CD4-positive, alpha-beta T cell treated with Interleukin-1 beta for 1 hour (primary cell): ENCODE measurements at places on chromosomes 5 and 9.

- DNase-seq: no peak
Measured at GRCh38 chr5:6868171-6868570, 154.9 kb downstream of the TENT4A start.

GRCh38 chr9:93303258-93303771, 119.4 kb downstream of the WNK2 start:
- no peak for DNase-seq

DNA sequence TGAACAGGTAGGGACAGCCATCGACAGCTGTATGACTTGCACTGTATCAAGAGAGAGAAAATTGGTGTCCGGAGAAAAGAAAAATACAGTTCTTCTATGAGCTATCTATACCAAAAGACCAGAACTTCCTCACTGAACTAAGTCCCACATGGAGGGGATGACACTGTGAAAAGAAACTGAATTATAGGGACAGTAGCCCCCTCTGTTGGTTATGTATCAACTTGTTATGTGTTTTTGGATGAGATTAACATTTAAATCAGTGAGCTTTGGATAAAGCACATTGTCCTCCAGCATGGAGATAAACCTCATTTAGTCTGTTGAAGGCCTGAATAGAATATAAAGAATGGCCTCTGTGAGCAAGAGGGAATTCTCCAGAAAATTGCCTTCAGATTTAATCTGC, 176.6 kb upstream of the SH3GL2 start:
- no peak for DNase-seq

GRCh38 chr5:97231025-97231636, 48.1 kb upstream of the RIOK2 start:
- peak; percentile 57 for DNase-seq

DNA sequence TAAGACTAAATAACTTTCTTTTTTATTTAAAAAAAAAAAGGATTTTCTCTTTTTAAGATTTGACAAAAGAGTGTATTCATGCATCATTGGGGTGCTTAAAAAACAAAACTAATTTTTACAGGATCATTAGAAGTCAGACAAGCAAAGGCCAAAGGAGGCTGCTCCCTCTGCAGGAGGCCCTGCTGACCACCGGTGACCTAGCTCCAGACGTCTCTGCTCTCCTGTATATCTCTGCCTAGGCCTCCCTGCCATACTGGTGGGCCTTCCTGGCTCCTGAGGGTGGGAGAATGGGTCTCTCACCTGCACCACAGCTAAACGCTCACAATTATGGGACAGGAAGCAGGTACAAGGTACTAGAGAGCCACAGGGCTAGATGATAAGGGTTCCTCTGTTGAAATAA, 36.6 kb downstream of the CSF2 start:
- DNase-seq: no peak

DNA sequence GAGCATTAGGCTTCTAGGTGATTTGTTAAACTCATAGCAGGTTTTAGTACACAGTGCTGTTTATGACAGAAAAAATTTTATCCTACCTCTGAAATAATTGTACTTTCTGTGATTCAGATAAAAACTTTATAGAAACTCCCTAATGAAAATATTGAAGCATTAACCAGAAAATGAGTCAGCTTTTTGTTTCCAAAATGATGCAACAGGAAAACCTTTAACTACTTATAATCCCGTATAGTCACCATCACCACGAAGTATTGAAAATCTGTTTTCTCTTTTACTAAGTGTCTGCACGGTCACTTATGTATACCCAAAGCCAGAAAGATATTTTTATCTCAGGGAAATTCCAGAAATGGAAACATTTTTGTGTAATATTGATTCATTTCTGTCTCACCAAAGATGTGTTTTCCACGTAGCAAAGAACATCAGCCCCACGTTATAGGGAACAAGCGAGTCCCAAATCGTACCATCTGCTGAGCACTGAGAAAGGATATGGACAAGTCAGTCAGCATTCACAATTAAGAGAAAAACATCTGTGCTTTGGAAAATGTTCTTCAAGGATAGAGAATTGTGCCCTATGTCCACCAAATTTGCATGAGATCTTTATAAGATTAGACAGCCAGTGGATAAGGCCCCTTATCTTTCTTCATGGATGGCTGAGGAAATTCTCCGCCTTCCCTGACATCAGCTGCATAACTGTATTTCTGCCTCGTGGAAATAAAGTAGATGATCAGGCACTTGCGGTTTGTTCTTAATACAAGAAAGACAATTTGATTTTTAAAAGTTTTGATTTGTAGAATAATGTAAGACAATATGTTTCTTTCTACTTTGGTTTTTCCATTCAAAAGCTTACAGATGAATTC, 41.9 kb downstream of the TNFAIP8 start:
- no peak for DNase-seq

DNA sequence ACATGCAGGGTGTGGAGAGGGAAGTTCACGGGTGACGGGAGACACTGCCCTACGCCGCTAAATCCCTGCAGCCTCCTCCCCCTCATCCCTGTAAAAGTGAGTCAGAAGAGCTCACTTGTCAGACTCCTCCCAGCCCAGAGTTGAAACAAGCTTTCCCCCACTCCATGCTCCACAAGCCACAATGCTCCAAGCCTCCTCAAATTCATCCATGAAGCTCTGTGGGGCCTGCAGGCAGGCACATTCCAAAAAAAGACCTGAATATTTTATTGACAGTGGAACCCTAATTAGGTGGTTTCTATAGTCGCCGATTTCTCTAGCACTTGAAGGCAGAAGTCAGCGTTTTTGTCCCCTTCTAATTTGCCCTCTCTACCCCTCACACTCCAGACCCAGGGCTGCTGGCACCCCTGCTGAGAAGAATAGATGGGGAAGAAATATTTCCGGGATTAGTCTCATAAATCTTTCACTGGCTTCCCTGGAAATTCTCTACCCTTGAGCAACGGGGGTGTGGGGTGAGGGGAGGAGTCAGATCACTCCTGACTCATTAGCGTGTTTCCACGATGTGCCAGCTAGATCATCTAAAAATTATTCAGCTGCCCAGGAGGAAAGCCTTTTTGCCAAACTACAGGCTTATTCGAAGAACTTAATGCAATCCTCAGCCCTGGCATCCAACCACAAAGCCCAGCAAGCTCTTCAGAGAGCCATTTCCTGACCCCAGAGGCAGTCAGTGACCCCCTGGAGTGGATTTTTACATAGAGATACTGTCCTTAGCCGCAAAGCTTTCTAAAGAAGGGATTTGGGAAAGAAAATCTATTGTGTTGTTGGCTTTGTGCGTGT, 97.1 kb downstream of the ENC1 start:
- DNase-seq: no peak

DNA sequence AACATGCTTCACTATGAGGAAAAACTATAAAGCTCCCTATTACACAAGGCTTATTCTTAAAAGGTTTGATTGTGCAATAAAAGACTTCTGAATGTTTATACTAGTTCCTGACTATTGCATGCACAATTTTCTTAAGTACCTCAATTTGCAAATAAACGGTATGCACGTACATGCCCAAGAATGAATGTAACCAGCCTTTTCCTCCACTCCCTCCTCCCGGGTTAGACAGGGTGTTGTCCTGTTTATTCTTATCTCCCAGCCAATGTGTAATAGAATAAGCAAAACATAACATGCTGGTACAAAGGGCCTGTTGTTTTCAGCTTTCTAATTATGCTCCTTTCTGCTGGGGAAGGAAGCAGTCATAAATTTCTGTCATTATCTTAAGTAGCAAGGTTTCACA, 79.1 kb downstream of the AOPEP start:
- no peak for DNase-seq

GRCh38 chr9:110923601-110924000, 114.7 kb downstream of the LPAR1 start:
- DNase-seq: no peak

DNA sequence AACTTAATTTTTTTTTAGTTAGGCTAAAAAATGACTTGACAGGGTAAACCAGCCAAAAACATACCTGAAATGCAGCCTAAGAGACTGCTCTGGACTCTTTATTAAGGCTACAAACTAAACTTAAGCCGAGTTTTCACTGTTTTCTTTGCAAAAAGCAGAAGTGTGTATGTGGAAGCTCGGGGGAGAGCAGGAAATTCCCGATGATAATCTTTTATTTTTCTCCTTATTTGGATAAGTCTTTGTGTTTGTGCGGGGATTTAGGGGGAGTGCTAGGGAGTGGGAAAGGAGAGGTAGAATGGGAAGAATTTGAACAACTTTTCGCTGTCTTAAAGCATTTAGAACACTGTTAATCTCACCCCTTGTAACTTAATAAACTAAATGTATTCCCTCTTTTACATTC, 30.7 kb upstream of the GPR21 start:
- no peak for DNase-seq

DNA sequence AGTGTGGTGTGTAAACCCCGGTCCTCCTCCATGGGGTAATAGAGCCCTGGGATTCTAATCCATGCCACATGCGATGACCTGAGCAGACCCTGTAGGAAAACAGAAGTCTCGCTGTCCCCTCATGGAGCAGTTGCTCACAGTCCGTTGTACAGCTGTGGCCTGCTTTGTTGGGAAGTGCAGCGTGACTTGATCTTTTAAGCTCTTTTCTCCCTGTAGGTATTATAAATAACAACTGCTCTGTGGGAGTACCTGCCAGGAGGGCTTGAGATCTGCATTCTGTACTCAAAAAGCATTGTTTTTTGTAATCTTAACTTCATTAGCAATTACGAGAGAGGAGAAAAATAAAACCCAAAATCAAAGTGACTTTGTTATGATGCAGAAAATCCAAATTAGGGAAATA, 17.3 kb downstream of the MEGF10 start:
- DNase-seq: no peak

DNA sequence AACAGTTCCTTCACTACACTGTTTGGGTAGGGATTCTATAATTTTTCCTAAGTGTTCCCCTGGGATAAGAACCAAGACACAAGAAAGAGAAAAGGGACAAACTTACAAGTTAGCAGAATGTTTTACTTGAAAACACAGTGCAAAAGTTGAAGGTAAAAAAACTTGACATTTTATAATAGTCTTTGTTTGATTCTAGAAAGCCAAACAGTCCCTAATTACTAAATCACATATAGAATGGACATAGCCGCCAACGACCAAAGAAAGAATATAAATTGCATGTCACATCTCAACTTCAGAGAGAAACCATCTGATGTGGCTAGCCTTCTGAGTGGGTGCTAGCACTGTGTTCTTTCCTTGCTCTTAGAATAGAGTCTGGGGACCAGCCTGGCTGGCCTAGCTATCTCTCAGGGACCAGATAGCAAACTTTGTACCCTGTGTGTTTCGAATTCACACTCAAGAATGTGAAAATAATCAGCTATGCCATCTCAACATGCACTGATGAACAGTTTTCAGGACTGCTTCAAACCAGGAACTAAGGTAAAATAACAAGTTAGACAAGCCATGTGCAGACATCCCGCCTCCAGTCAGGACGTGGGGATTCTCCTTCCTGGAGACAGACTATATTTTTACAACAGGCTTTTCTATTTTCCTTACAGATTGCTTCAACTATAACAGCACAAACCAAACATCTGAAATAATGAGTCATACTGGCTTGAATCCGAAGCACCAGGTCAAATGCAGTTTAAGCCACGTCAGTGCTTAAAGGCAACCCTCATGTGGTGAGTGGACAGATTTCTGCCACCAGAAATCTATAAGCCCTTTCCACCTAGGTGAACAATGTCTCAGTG, 53.7 kb downstream of the LHFPL2 start:
- DNase-seq: peak; percentile 5

DNA sequence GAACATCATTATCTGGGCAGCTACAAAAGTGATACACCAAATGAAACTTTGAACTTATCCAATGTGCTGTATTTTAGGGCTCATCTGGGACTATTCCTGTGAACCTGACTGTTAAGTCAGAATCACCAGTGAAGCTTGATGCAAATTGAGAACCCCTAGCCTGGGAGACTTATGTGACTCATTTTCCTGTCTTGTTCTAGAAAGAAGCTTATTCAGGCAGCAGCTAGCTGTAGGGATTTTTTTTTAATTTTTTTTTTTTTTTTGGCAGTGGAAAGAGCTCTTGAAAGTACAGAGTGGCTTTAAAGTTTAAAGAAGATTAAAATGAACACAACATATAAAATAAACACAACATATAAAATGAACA, 81.1 kb upstream of the TNFAIP8 start:
- peak; percentile 51 for DNase-seq

DNA sequence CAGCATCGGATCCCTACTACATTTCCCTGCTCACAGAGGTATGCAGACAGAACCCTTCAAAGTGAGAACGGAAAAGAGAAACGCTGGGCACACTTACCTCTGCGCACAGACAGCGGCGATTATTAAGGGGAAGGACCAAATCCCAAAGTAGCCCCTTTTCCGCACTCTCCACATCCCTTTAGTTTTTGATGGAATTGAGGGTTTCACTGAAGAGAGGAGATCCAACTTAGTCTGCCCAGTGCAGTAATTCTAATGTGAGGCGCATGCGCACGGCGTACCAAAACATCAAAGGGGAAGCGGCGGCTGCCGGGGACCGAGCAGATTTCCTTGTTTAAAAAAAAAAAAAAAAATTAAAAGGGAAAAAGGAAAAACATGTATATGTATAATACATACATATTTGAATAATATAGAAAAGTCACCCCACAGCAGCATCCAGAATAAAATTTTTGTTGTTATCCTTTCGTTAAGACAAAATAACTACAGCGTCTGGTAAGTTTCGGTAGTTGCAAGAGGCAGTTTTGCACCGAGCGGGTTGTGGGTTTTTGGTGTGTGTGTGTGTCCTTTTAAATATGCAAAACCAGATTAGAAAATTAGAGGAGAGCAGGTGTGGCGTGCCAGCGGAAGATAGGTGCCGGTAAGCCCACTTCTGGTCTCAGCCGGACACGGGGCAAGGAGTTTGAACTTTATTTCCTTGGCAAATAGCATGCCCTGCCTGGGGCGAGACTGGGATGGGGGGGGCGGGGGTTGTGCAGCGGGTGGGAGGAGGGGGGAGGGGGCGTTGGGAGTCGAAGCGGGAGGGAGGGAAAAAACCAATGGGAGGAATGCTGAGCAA, at the start of gene GABRB2:
GABRB2 (minus strand) TSS at position 256 of the 832 bp plus-strand sequence; CDS start at position 174, 82 bp downstream.
- peak; percentile 16 for DNase-seq

GRCh38 chr5:180639741-180640610, 9.4 kb downstream of the FLT4 start:
- DNase-seq: no peak

GRCh38 chr9:71944754-71945375, 33.4 kb downstream of the C9orf85 start:
- no peak for DNase-seq

GRCh38 chr5:115930630-115931337, 31.5 kb upstream of the LVRN start:
- no peak for DNase-seq

GRCh38 chr5:146055432-146055831, 49.9 kb downstream of the PLAC8L1 start:
- DNase-seq: no peak

GRCh38 chr5:176436656-176437055, 11.5 kb upstream of the FAF2 start:
- no peak for DNase-seq

DNA sequence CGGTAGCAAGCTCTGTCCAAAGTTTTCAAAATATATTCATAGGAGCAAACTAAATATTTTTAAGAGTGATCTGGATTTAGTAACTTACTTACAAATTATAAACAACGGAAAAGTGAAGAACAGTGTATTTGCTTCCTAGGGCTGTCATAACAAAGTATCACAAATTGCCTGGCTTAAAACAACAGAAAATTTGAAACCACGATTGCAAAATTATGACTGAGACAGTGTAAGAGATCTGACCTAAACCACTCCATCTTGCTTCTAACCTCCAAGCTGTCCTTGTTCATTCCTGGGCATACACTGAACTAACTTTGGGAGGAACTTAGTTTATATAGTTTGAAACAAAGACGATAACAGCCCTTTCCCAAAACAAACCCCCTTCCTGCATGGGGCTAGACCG, 202.0 kb upstream of the CDH6 start:
- no peak for DNase-seq

GRCh38 chr9:36991516-36992134, 42.4 kb downstream of the PAX5 start:
- no peak for DNase-seq

GRCh38 chr9:83986195-83986594, 5.6 kb downstream of the RMI1 start:
- no peak for DNase-seq
